Stimulated activated CD8-positive, alpha-beta memory T cell treated with anti-CD3 and anti-CD28 coated beads, Interleukin-4, amount 100 ng/mL, for 4 hours (primary cell): ENCODE measurements at places on chromosomes 3 and 15.

DNA sequence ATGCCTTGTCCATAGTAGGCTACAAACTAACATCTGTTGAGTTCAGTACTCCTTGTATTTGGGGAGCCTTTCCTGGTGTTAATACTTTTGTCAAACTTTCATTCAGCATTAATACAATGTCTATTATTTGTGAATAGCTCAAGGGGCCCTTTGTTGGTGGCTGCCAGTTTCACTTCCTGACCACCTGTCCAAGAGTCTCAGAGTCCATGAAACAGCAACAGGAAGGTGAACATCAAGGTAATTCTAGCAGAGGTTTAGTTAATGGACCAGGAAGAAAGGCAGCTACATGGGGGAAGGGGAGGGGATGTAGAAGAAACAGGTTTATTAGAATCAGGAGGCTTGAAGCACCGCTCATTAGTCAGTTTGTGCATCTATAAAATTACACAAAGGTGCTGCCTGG is 386.9 kb downstream of the PDCD6IP start:
- DNase-seq, result no peak

GRCh38 chr3:141486496-141486745 is 406 bp upstream of the RASA2 start:
- no peak for DNase-seq

DNA sequence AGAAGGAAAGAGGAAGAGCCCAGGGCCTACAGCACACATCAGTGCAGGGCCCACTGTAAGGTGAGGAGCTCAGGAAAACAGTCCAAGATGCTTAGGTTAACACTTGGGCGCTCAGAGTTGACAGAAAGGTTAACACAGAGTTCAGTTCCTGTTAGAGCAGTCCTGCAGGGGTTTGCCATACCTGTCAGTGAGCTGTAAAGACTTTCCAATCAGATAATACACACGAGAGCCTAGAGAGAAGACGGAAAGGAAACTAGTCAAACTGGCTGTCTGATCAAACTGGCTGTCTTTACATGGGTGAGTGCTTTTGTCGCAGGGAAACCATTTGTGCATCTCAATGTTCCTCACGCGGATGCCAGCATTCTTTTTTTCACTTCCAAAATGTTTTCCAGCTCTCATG is 61.4 kb upstream of the ARHGEF26 start:
- DNase-seq, result no peak

- DNase-seq, result no peak
Observed at GRCh38 chr3:132343018-132343612, 25.9 kb downstream of the ACP3 start.

GRCh38 chr3:151203051-151203420 is at the start of gene GPR171:
Gene GPR171 (minus strand): TSS chr3:151203216. CDS start chr3:151199386, 3,830 bp downstream.
- peak; percentile 31 for DNase-seq

- DNase-seq, result no peak
Observed at GRCh38 chr3:126865736-126866135, 117.2 kb upstream of the PLXNA1 start.

DNA sequence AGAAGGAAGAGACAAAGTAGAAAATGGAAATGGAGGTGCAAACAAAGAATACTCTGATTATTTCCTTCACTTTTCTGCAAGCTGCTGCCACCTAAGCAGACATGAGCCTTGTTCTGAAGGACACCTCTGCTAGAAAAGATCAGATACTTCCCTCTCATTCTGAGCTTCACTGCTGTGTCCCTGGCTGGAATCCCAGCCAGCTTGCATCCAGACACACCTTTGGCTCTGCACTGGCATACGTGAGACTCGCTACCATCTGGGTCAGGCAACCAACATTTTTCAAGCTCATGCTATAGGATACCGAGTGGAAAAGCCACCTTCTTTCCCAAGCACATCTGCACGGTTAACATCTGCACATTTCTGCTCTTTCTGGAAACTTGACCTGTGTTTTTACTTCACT is 166.7 kb upstream of the SUCLG2 start:
- DNase-seq, result no peak

DNA sequence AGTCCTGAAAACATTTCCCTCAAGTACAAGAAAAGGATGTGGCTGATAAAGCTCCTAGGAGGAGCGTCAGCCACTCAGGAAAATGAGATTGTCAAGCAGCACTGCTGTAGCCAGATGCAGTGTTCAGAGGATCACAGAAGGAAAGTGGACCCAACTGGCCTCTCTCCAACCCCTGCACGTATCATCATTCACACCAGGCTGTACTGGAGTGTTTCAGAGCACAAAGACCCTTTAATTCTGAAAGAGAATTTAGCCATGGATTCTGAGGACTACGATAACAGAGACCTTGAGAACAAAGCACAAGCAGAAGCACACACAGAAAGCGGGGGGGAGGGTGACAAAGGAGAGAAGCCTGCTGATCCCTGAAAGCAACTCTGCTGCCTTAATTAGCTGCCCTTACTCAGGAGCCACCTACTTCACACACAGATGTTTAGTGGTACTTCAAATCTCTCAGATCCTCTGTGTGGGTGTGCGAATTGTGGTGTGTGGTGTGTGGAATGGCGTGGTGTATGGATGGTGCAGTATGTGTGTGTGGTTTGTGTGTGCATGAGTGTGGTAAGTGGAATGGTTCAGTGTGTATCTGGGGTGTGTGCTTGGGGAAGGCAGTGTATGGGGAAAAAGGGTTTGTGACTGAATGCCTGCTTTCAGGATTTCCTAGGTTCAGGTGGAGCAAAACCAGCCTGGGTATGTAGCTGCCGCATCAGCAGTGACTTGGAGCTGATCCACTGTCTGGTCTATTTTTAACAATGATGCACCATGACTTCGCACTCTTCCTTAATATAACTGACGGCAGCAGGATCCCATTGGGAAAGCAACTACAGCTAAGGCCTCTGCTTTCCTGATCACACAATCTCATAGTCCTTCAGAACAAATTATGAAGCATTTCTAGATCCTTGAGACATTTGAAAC is 192.5 kb downstream of the RSL24D1 start:
- DNase-seq, result no peak

- no peak for DNase-seq
Observed at GRCh38 chr3:146187334-146187950, 26.5 kb upstream of the PLOD2 start.

- no peak for DNase-seq
Observed at GRCh38 chr3:130773366-130773765, 26.7 kb upstream of the PIK3R4 start.

DNA sequence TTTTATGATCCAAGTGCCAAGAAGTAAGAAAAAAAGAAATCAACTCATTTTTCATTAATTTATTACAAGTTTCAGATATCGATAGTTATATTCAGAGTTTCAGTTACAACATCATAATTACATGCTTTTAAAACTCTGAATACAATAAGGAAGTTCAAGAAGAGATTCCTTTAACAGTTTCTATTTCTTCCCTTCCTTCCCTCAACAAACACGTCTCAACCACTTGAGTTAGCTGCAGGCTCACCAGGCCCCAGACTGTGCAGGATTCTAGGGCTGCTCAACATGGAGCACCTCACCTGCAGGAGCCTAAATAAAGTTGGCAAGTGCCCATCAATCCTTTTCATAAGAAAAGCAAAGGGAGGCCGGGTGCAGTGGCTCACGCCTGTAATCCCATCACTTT is 79.2 kb upstream of the FNDC3B start:
- no peak for DNase-seq

DNA sequence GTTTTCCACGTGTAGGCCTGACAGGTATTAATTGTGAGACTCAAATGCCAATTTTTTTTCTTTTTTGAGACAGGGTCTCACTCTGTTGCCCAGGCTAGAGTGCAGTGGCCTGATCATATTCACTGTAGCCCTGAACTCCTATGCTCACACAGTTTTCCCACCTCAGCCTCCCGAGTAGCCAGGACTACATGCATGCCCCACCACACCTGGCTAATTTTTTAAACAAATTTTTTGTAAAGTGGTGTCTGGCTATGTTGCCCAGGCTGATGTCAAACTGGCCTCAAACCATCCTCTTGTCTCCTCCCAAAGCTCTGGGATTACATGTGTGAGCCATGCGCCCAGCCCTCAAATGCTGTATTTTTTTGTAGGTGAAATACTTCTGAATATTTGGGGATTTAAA is 14.0 kb downstream of the SLC25A36 start:
- DNase-seq, result no peak

DNA sequence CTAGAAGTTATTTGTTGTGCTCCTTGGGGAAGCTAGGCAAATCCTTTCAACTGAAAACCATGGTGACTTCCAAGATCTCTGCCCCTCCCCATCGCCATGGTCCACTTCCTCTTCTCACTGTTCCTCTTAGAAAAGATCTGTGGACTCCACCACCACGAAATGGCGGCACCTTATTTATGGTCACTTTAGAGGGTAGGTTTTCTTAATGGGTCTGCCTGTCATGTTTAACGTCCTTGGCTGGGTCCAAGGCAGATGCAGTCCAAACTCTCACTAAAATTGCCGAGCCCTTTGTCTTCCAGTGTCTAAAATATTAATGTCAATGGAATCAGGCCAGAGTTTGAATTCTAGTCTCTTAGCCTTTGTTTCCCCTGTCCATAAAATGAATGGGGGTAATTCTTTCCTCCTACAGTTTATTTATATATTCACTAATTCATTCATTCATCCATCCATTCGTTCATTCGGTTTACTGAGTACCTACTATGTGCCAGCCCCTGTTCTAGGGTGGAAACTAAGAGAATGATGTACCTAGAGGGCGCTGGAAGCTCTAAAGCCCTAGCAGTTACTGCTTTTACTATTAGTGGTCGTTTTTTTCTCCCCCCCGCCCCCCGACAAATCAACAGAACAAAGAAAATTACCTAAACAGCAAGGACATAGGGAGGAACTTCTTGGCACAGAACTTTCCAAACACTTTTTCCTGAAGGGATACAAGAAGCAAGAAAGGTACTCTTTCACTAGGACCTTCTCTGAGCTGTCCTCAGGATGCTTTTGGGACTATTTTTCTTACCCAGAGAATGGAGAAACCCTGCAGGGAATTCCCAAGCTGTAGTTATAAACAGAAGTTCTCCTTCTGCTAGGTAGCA is 657 bp downstream of the PATL2 start:
- no peak for DNase-seq

- no peak for DNase-seq
Observed at GRCh38 chr15:75753145-75753544, 40.5 kb upstream of the CSPG4 start.

- no peak for DNase-seq
Observed at GRCh38 chr3:97656638-97657037, 107.9 kb upstream of the ARL6 start.

GRCh38 chr3:43191116-43191515 is 85.2 kb upstream of the POMGNT2 start:
- no peak for DNase-seq

DNA sequence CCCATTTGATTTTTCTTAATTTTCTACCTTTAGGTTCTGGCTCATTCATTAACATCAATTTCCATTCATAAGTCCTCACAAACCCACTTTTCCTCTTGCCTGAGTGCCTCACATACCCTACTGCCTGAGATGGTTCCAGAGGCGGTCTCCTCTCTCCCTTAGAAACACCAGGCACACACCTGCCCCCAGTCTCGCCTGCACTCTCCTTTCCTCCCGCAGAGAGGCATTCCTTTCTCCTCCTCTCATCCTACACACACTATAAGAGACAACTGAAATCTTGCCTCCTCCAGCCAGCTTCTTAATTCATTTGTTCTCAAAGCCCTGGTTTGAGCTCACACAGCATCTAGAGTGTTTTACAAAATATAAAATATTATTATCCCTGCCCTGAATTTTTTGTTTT is 27.5 kb downstream of the TF start:
- DNase-seq, result no peak

- DNase-seq, result no peak
Observed at GRCh38 chr3:185729337-185730055, 95.3 kb downstream of the IGF2BP2 start.

DNA sequence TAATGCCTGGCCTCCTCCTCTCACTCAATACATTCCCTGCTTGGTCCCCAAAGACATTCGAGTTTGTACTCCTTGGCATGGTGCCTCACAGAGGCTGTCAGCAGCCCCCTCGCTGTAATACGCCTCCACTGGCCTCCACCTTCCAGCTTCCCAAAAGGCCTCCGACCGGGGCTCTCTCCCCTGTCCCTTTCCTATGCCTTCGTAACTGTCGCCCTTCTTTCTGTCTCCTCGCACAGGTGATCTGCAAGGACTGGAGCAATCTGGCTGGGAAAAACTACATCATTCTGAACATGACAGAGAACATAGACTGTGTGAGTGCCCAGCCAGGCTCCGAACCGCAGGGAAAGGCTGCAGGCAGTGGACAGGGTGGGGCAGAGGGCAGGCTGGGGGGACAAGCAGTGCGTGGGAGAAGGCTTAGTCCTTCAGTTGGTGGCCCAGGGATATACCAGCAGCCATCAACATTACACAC is 10.7 kb upstream of the ABTB1 start:
- no peak for DNase-seq

DNA sequence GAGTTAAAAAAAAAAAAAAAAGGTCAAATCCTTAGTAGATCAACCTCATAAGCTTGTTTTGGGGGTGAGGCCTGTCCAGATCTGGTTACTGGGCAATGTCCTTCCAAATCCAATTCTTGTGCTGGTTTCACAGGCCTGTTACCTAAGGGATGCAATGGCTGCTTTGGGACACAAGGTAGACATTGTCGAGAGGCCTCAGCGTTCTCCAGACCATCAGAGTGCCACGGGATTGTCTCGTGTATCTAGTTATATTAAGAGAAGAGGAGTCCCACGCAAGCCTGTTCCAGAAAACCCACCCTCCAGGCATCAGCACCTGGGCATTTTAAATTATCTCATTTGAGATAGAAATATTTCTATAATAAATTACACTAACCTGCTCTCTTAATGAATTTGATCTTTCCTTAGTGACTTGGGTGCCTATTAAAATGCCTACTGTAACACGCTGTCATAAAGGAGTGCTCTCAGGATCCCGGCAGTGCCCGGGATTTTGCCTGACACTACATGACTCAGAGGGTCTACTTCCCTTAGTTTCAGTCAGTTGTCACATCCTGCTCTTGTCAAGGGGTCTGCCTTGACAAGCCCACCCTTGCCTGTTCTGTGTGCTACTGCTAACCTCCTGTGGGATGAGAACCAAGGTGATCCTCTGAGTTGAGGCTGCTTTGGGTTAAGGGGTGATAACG is 116.0 kb downstream of the LIPC start:
- no peak for DNase-seq

DNA sequence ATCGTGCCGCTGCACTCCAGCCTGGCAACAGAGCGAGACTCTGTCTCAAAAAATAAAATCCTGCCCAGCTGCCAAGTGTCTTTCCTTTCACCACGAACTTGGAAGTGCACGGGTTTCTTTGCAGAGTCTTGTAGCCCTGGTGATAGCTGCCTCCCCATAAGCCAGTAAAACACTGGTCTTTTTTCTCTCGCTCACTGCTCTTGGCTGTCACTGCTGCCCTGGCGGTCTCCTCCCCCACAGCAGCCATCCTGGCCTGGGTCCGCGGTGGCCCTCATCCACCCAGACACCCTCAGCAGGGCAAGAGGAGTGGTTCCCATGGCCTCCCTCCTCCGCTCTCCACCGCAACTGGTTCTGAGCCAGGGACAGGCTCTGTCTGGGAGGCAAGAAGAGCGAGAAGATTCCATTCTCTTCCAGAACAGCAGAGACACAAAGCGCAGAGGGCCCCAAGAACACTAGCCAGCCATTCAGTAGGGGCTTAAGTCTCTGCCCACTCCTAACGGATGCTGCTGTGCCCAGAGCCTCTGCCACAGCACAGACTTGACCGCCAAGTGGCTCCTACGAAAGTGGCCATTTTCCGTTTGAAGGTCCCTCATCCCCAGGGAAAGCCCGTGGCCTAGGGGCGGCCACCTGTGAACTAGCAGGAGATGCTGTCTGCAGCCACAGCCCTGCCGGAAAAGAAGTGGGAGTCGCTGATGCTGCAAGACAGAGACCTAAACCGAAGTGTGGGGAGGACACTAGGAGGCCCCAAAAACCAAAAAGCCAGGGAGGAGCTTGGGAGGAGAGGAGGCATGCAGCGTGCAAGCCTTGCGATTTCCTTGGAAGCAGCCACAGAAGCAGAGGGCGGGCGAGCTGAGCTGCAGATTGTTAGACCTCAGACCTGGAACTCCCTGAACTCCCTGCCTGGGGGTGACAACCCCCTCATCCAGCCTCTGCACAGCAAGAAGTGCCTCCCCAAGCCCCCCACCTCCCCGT is 44.1 kb downstream of the KLHL25 start:
- DNase-seq, result no peak
